ENCODE measurements at places on chromosomes 6 and 20.

DNA sequence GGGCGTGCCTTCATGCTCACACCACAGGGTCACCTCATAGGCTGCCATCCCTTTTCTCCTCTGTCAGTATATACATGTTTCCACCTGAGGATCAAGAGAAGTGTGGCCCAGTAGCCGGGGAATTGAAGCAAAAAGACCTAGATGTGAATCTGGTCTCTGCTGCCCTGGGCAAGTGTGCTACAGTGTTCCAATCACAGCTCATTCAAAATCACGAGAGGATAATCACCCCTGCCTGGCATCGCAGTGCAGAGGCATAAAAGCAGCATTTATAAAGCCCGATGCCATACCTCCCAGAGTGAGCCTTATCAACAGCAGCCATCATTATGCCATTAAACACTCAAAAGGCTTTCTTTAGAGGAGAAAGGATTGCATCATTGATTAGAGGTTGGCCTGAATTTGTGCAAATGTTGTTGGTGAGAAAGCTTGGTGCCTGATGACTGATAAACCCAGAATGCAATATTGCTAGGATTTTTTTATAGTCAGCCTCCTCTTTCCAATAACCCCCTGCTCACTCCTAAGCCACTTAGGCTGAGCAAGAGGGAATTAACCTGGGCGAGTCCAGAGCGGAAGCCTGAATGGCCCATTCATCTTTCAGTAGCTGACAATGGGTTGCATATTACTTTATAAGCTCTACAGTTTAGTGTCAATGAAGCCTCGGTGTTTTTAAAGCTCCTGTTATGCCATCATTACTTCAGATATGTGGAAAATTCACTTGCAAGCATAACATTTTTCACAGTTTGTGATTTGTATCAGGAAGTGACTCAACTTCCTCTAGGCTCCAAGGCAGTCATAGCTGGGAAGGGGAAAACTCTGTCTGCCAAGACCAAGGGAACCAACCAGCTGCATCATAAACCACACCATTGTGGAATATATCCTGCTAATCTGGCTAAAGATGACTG, 92.5 kb upstream of the NXT1 start:
- no peak for DNase-seq

DNA sequence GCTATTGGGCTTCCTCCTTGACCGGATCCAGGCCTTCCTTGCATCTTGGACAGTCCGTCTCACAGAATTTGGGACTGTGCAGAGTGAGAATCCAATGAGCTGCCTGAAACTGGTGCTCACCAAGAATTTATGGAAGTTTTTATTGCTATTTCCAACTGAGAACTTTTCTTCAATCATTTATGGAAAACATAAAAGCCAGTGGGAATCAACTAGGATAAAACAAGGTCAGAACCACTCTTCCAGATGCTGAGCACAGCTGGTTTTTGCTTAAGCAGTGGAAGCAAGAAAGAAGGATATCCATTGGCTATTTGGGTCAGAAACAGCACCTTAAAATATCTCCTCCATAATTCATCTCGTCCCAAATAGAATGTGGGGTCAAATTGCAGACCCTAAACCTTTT, 74.2 kb downstream of the CD83 start:
- DNase-seq: no peak

GRCh38 chr6:17393892-17394631, 667 bp downstream of the CAP2 start:
- DNase-seq: no peak

DNA sequence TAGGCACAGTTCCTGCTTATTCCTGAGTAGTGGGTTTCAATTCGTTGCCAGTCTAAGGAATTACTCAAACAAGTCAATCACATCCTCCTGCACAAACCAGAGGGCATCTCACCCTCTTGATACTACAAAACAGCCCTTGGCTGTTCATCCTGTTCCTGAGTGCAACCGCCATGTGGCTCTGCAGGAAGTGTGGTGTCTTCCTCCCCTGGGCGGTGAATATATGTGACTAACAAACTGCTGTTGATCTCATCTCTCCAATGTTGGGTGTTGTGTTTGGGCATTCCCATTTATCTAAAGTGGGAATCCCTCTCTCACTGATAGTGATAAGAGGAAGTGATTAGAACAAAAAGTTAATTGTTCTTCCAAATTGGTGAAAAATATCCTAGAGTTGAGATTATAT, 163.0 kb downstream of the TBX18 start:
- no peak for DNase-seq

DNA sequence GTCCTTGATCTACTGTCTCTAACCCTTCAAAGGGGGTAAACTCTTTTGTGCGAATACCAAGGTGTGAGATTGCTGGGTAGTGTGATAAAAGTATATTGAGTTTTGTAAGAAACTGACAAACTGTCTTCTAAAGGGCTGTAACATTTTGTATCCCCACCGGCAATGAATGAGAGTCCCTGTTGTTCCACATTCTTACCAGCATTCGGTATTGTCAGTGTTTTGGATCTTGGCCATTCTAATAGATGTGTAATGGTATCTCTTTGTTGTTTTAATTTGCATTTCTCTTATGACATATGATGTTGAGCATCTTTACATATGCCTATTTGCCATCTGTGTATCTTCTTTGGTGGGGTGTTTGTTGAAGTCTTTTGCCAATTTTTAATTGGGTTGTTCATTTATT, 1090.7 kb downstream of the KIF16B start:
- no peak for DNase-seq

DNA sequence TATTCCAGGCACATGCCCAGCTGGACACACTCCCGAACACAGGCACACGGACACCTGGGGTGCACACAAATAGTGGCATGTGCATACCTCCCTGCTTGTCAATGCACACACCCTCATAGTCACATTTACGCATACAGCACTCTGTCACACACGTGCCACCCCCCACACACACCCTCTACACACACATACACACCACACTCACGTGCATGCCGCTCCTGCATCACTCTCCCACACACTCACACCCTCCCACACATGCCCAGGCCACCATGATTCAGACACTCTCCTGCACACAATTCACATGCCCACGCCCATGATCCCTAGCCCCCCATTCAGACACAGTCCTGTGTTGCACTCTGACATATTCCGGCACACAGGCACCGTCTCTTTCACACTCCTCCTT, 13.0 kb downstream of the SIRPA start:
- DNase-seq: no peak

DNA sequence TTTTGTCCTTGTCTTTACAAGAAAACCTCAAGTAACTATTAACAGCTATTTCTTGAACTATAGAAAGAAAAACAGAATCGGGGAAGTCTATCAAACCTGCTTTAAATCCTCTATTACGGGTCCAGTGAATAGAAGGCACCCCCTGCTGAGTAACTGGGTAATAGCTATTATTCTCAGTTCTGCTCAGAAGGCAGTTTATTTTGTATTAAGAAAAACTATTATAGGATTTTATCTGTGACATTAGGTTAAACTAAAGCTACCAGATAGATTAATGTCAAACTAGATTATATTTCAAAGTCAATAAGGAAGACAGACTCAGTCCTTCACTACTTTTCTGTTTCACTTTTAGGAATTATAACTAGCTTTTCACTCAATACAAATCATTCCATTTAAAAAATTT, 93.7 kb downstream of the DST start:
- DNase-seq: no peak

DNA sequence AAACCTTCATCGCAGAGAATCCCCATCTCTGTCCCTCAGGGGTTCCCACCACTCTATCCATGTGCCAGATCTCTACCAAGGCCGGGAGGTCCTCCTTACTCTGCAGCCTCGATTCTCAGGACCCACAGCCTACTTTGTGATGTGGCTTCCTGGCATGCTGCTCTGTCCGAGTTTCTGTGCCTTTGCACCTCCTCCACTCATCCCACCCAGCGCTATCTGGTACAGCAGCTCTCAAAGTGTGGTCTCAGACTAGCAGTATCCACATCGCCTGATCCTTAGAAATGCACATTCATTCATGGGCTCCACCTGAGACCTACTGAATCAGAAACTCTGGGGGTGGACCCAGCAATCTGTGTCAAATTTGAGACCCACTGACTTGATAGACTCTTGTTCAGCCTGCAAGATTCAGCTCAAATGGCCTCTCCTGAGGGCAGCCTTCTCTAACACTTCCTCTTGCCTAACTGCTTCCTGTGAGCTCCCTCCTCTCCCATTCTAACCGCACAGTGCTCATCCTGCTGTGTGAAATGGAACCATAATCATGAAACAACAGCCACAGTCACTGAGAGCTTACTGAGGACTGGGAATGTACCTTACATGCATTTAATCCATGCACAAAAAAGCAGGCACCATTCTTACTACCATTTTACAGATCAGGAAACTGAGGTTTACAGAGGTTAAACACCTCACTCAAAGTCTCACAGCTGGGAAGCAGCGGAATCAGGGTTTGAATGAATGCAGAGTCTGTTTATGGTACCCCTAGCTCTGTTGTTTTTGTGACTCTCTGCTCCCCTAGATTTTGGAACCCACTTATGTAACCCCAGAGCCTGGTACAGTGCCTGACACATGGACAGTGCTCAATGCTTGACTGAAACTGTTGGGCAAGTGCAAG, 69.4 kb downstream of the JPH2 start:
- DNase-seq: no peak

GRCh38 chr6:130625825-130626527, 201.2 kb upstream of the SMLR1 start:
- no peak for DNase-seq

- no peak for DNase-seq
These were observed 67.9 kb upstream of the ASF1A start for GRCh38 chr6:118826096-118826495.

DNA sequence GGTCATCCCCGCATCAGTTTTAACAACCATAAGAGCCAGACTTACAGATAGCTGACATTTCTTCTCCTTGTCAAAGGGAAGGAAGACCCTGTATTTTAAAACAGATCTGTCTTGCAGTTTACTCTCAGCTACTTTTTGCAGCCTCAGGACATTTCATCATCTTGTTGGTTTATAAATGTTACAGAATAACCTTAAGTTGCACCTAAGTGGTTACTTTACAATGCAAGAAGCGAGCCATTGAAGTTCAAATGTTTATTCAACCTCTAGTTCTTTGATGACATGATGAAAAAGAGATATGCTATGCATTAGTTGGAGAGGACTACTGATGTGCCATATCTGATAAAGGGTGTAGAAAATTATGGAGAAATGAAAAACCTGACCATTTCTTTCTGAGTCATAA, 187.9 kb upstream of the COL21A1 start:
- DNase-seq: no peak
